ENCODE measurements at places on chromosomes 1 and 21. TPM values are rescaled to one million over a fixed set of nuclear protein-coding genes. Genes with fewer than 3 reads are reported as not detected.

Gene LINGO4
- not detected for total RNA-seq

Gene RAD54L
- 10.4 TPM for total RNA-seq

Gene NOTCH2NLA
- total RNA-seq: 31.6 TPM

Gene LMX1A
- total RNA-seq: not detected

Gene ALX3
- not detected for total RNA-seq

Gene RAB3B
- total RNA-seq: 5.4 TPM

Gene FLG2
- not detected for total RNA-seq

Gene VAV3
- 0.36 TPM for total RNA-seq

Gene OR6K3
- total RNA-seq: not detected

Gene GJA8
- total RNA-seq: not detected

Gene MTARC2
- total RNA-seq: 9.7 TPM

Gene CD101
- 0.14 TPM for total RNA-seq

Gene C4BPA
- 0.67 TPM for total RNA-seq

Gene RNASEL
- 1.5 TPM for total RNA-seq

Gene EPB41
- total RNA-seq: 6.1 TPM

Gene ANKRD65
- total RNA-seq: 0.05 TPM

Gene VSIG8
- total RNA-seq: not detected

Gene CDCP2
- not detected for total RNA-seq

Gene DNASE2B
- total RNA-seq: not detected

Gene DRAXIN
- 0.07 TPM for total RNA-seq

Gene SH2D5
- total RNA-seq: 10.3 TPM

Gene PRKCZ
- total RNA-seq: 7.7 TPM

Gene INAVA
- total RNA-seq: 37.8 TPM

Gene KANK4
- 0.40 TPM for total RNA-seq

Gene PLPP3
- total RNA-seq: 19.7 TPM

Gene PTGFRN
- total RNA-seq: 15.7 TPM

Gene OLIG2
- total RNA-seq: not detected

Gene TEX50
- not detected for total RNA-seq

Gene KRTAP19-1
- not detected for total RNA-seq

Gene TRPM2
- total RNA-seq: 7.8 TPM

Gene NR1I3
- total RNA-seq: not detected

Gene APP
- 251 TPM for total RNA-seq

Gene KRTAP7-1
- not detected for total RNA-seq

Gene GJA9
- 0.05 TPM for total RNA-seq

Gene ZMYND12
- 0.39 TPM for total RNA-seq

Gene LRRC8D
- total RNA-seq: 37.1 TPM
